ENCODE measurements at places on chromosomes 4 and X.
A peak's percentile ranks its signal among the peaks of the same experiment; 100 is the strongest.

DNA sequence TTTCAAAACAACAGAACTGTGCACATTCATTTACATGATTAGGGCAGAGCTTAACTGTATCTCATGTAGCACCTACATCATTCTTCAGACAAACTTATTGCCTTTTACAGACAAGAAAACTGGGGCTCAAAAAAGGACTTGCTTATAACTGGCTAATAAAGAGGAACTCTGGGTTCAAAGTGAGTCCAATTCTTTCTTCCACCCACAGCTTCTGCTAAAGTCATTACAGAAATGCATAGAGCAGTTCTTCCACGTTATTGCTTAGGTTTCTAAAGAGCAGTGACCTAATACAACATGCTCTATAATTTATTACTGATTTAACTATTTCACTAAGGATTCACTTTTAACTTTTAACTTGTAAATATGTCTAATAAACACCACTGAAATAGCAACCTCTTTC, 60.6 kb downstream of the ELOVL6 start:
- DNase-seq = no peak

DNA sequence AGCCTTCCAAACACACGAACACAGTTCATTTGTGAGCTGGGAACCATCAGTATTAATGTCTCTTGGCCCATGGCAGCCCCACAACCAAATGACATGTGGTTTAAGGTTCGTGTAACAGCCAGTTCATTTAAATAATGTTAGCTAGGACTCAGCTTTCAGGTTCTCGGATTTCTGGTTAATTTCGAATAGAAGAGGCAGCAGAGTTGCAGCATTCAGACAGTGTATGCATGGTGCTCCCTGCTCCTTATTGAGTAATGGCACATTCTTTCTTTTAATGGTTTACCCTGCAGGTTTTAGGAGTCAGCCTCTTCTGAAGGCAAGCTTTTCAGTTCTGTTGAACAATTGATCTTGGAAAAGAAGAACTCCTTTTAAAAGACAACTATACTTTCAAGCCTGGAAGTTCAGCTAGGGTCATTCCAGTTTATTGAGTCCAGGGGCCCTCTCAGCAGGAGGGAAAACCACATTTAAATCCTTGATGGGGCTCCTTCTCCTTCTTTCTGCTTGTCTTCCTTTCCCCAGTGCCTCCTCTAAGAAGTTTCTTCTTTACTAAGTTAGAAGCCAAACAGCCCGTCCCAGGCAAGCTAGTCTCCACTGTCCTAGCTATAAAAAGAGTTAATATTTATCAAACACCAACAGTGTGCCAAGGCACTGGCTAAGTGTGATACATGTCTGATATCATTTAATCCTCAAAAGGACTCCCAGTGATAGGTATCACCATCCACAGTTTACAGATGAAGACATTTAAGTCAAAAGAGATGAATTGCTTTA, 5.0 kb upstream of the RNF175 start:
- no peak for DNase-seq

DNA sequence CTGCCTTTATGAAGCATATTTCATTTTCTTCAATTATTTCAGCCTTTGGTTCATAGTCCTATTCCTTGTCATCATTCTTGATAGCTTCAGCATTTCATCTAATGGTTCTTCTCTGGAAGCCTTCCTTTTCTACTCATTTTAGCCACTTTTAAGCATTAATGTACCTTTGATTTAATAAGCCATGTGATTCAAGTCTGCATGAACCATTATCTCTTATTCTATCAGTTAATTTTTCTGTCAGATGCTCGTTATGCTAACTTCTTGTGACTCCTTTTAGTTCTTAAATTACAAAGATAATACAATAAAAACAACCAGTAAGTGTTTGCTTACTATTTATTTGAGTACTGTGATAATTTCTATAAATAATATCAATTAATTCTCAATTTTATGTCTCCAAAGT, 210.1 kb upstream of the MAB21L2 start:
- DNase-seq = no peak

DNA sequence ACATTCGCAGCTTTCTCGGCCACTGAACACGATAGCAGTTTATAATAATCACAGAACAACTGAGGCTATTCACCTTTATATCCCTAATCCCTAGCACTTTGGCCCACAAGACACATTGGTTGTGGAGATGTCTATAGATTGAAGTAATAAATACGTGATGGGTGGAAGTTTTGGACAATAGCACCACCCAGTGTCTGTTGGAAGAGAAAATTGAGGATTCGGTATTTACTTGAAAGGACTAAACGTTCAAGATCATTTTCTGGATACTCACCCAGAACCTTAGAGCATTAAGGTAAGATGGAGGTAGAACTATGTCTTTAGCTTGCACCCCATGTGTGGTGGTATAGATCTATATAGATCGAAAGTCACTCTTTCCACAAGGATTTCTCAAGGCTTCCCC, 787 bp upstream of the TMSB15A start:
- peak; percentile 35 for DNase-seq

GRCh38 chrX:39133971-39134370, 332.7 kb downstream of the MID1IP1 start:
- DNase-seq = no peak

DNA sequence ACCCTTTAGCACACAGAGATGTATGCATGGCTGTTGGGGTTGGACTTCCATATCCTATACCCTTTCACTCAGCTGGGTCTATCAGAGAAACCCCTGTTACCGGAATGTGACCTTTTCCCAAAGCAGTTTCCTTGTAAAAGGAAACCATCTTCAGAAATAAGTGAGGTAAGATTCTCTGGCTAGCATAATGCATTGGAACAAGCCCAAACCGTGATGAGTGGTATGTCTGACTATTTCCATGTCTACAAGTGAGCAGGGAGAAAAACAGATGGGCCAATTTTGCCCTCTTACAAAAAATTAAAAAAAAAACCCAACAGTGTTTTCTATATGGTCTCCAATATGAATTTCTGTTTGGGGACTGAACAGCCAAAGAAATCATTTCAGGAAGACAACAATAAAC, 283.9 kb downstream of the SMARCA1 start:
- no peak for DNase-seq

DNA sequence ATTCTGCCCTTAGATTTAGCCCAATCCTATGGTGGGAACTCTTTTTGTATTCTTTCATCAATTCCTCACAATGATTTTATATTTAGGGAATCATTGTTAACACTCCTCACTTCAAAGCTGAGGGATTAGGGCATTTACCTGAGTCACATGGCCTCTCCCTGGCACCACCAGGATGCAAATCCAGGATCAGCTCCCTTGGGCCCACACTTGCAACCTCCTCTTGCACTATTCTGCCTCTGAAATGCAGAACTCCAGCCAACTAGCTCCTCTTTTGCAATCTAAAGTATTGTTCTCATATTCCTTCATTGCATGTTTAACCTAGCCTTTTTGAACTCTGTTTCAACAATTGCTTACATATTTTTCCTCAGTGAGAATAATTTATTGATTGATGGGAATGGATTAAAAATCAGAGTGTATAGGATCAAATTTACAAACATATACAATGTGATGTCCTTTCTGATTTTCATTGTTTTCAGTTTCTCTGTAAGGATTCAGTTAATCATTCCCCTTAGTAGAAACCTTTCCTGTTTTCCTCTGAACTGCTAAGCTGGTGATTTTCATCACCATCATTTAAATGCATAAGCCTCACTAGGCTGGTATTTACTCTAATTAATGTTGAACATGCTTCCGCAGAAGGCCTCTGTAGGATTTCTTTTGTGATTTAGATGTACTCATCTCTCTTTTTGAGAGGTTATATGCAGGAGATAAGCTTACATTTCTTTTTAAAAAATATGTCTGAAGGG, 3.3 kb upstream of the RELL1 start:
- DNase-seq = no peak
